ENCODE measurements at places on chromosomes 3 and 15.

- no peak overlapping the region for H3K4me3 ChIP-seq
- DNase-seq = no peak
- no peaks in the 10 kb centered on the region for H3K4me1 ChIP-seq
These were observed 117.2 kb upstream of the LRRC3B start for GRCh38 chr3:26505399-26505798.

GRCh38 chr15:38819387-38819950 is 254.9 kb upstream of the RASGRP1 start:
- no peak for DNase-seq
- no peaks in the 10 kb centered on the region for H3K36me3 ChIP-seq
- H3K27me3 ChIP-seq = peaks cover 31% of the 10 kb centered on the region
- H3K4me3 ChIP-seq = no peak overlapping the region
- no peaks in the 10 kb centered on the region for H3K4me1 ChIP-seq

GRCh38 chr3:108528459-108529252 is 18.3 kb upstream of the MYH15 start:
- H3K27ac ChIP-seq = no peak overlapping the region
- H3K4me3 ChIP-seq = no peak overlapping the region
- H3K4me1 ChIP-seq = no peaks in the 10 kb centered on the region
- no peaks in the 10 kb centered on the region for H3K36me3 ChIP-seq

- no peak for DNase-seq
- no peaks in the 10 kb centered on the region for H3K4me1 ChIP-seq
- no peak overlapping the region for H3K27ac ChIP-seq
- no peaks in the 10 kb centered on the region for H3K36me3 ChIP-seq
These were observed 61.8 kb downstream of the GLDN start for GRCh38 chr15:51403072-51403878.

- peak; percentile 26 for DNase-seq
- no peaks in the 10 kb centered on the region for H3K27me3 ChIP-seq
- no peaks in the 10 kb centered on the region for H3K36me3 ChIP-seq
These were observed 45.1 kb upstream of the AMOTL2 start for GRCh38 chr3:134419214-134419959.

- H3K27me3 ChIP-seq = no peaks in the 10 kb centered on the region
- no peaks in the 10 kb centered on the region for H3K4me1 ChIP-seq
- H3K27ac ChIP-seq = no peak overlapping the region
- peaks cover 7% of the 10 kb centered on the region for H3K36me3 ChIP-seq
- DNase-seq = no peak
- no peak overlapping the region for H3K4me3 ChIP-seq
These were observed 73.9 kb downstream of the SEC22A start for GRCh38 chr3:123275691-123276090.

DNA sequence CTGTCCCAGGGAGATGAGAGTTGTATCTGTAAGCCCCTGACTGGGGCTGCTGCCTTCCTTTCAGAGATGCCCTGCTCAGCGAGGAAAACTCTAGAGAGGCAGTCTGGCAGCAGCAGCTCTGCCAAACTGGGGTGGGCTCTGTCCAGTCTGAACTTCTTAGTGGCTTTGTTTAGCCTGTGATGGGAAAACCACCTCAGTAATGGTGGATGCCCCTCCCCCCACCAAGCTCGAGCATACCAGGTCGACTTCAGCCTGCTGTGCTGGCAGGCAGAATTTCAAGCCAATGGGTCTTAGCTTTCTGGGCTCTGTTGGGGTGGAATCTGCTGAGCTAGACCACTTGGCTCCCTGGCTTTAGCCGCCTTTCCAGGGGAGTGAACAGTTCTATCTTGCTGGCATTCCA is 218.3 kb downstream of the TUSC7 start:
- H3K4me1 ChIP-seq = no peaks in the 10 kb centered on the region
- H3K36me3 ChIP-seq = peaks cover 2% of the 10 kb centered on the region
- H3K27ac ChIP-seq = no peak overlapping the region
- H3K4me3 ChIP-seq = no peak overlapping the region
- DNase-seq = no peak
- H3K27me3 ChIP-seq = no peaks in the 10 kb centered on the region

DNA sequence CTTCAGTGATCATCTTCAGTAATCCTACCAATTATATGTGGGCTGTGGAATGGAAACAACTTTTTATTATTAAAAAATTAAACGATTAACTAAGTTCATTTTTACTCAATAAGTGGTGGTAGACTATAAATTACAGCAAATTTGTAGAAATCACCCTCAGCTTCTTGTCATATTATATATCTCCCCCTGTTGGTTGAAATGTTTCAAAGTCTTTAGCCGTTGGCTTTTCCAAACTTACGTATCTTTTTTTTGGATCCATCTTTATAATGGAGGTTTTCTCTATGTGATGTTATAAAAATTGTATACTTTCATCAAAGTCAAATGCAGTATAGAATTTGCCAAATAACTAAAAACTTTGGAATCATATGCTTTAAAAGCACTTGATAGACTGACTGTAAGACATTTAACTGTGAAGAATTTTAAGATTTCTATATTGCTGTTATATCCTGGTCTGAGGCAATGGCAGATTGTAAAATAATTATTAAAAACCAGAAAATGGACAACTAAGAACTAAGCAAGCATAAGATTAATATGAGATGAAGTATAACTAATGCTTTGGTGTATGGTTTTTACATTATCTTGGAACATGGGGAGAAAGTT is 44.7 kb downstream of the ATP11B start:
- H3K4me1 ChIP-seq = peaks cover 7% of the 10 kb centered on the region
- no peaks in the 10 kb centered on the region for H3K27me3 ChIP-seq
- DNase-seq = no peak
- H3K27ac ChIP-seq = no peak overlapping the region
